ENCODE measurements at places on chromosomes 2 and 18.

DNA sequence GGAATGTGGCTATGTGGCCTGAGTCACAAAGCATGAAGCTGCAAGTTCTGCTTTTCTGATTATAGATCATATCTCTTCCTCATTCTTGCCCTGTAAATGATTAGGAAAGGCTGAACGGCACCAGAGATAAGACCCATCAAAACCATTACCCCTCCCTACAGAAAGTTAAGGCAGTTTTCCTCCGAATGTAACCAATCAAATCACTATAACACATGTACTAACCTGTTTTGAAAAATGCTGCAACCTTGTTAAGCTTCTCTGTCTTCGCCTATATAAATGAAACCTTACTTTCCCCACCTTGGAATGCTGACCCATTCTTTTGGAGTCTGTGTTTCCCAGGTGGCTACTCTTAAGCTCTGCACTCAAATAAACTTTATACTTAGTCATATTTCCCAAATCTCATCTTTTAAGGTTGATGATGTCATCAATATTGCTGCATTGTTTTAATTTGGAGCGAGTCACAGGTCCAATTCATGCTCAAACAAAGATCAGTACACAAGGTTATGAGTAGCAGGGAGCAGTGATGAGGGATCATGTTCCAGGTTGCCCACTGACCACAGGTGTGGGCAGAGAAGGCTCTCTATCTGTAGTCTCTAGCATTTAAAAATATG, 662.3 kb downstream of the IRS1 start:
- no peak for DNase-seq

GRCh38 chr2:232973011-232973735, 39.9 kb downstream of the NGEF start:
- no peak for DNase-seq

DNA sequence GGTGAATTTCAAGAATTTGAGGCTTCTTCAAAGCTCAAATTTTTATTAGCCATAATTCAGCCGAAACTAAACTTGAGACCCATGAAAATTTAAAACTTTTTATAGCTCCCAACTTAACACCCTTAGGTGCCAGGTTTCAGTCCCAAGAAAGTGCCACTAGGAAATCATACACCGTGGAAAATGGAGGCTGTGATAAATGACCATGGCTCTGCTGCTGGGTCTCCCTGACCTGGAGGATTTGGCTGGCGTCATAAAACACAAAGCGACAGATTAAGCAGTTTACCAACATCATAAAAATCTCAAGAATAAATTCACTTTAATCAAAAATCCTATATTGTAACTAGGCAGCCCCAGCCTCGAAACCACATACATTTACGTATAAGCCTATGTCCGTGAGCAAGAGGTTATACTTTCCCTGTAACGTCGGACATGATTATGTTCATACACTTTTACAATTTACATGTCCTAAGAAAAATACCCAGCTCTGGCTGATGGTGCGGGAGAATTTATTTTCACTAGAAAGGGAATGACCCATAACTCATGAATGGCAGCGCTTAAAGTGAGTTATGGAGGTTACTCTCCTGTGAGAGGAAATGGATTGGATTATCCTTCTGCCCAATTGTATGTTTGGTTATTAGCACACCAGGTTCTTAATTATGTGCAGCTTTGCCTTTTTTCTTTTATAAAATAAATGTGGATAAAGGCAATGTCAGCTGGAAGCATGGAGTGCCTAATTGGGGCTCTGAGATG, 329.4 kb downstream of the AGPS start:
- DNase-seq, result no peak

- no peak for DNase-seq
These were observed 122.5 kb downstream of the FIGN start for GRCh38 chr2:163613266-163613731.

- no peak for DNase-seq
These were observed 416.0 kb upstream of the HS6ST1 start for GRCh38 chr2:128734521-128735295.

- no peak for DNase-seq
These were observed 1287.6 kb upstream of the ZEB2 start for GRCh38 chr2:145807554-145807953.

DNA sequence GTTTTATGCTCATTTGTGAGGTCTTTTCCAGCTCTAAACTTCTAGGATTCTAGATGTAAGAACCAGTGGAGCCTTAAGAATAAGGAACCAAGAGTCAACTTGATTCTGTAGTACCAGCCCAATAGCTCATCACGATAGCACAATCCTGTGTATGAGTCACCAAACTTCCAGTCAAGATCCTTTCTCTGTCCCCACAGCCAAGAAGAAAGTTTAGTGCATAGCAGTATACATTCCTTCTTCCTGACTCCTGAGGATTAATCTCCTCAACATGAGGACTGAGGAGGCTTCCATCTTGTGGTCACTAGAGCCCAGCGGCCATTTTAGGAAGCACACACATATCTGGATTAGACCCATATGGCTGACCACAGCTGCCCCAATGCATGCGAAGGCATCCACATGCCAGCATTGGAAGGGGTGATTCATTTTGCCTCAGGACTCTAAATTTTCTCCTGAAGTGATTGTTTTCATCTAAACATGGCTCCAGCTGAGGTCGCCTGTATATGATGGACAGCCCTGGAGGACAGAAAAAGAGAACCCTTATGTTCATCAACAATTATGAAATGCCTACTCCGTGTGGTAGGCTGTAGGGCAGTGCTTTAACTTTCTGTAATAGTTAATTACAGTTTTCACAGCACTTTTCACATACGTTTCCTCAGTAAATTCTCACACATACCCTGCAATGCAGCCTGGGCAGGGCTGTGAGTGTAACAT, 53.5 kb downstream of the RASGRP3 start:
- DNase-seq, result no peak

DNA sequence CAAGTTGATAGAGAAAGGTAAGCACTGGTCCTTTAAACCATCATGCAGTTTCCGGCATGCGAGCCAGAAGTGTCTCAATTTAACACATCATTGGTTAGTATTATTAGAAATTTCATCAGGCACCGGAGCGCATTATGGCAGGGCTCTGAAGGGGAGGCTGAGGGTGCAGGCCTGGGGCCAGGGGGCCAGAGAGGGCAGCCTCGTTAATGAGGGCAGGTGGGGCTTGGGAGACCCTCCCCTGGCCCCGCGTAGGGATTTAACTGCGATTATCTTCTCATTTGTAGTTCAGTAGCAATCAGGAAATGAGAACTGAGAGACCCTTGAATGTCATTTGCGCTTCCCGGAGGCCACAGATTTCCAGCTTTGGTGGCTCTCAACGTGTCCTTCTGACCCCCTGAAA, 246.4 kb downstream of the KLHL29 start:
- no peak for DNase-seq

DNA sequence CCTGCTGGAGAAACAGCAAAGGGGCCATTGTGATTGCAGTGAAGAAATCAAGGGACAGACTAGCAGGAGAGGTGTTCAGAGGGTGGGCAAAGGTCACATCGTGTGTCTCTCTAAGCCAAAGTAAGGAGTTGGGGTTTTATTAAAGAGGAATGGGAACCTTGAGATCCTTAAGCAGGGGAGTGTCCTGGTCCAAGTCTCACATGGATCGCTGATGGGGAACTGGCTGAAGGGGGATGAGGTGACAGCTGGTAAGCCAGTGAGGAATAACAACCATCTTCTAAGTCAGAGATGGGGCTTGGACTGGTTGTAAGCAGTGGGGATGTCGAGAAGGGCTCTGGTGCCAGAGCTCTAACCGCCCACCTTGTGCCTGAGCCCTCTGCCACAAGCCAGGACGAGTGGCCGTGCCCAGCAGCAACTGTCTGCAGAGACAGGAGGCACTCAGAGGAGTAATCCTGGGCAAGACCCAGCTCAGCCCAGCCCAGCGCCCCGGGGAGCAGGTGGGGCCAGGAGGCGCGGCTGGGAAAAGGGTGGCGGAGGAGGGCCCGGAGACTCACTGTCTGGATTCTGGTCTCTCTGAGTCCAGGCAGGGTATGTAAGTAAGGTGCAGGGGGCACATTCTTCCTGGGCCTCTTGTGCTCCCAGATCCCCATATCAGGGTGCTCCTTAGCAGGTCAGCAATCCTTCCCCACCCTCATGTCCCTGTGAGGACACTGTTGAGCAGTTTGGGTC, 13.7 kb downstream of the WNT10A start:
- no peak for DNase-seq

DNA sequence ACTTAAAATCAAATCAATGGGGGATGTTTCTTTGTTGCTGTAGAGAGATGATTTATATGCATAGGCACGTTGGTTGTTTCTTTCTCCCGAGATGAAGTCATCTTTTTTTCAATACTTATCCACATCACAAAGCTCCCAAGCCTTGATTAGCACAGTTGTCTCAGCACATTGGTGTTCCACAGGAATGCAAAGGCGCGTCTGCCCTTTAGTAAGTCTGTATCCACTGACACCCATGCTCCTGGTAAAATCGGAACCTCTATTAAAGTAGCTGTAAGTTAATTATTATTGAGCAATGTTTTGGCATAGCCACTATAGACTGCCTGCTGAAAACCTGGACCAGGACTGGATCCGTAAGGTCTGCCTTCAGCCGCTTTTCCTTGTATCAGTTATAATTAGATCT, 77.6 kb upstream of the RBM44 start:
- DNase-seq, result no peak

GRCh38 chr2:74020702-74021406, 36.1 kb downstream of the TET3 start:
- DNase-seq, result no peak
